Esophagus muscularis mucosa (tissue), 4 donors: ENCODE measurements at places on chromosomes 11 and 22. TPM values are rescaled to one million over a fixed set of nuclear protein-coding genes. Genes with fewer than 3 reads are reported as not detected.

The SUSD2 gene
- total RNA-seq = 10.0 TPM

DNA sequence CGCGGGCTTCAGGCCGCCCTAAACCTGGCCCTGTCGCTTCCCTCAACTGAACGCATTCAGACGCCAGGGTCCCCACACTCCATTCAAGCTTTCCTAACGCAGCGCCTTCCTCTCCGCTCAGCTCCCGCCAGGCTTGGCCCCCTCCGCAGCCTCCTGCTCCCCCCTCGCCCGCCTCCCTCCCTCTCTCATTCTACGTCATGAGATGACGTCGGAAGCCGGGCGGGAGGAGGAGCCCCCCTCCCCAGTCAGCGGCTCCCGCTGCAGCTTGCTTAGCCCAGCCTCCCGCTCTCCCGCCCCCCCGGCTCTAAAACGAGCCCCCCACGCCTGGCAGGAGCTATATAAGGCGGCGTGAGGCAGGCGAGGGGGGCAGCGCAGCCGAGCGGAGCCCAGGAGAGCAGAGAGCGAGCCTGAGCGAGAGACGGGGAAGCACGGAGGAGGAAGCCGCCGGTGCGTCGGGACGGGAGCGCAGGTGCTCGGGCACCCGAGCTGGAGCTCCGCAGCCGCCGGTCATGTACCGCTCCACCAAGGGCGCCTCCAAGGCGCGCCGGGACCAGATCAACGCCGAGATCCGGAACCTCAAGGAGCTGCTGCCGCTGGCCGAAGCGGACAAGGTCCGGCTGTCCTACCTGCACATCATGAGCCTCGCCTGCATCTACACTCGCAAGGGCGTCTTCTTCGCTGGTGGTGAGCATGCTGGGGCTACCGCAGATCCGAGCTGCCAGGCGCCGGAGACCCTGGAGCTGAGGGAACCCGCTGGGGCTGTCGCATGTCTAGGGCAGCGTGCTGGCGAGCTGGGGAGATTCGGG, at the start of gene NPAS4:
NPAS4 (plus strand) TSS at position 365 of the 806 bp plus-strand sequence; CDS start at position 510, 145 bp downstream.
- no peak for DNase-seq
- H3K36me3 ChIP-seq = peaks cover 45% of the 10 kb centered on the region
- H3K27me3 ChIP-seq = no peaks in the 10 kb centered on the region
- peaks cover 39% of the 10 kb centered on the region for H3K4me1 ChIP-seq
- H3K4me3 ChIP-seq = no peak within 1 kb of the TSS

DNA sequence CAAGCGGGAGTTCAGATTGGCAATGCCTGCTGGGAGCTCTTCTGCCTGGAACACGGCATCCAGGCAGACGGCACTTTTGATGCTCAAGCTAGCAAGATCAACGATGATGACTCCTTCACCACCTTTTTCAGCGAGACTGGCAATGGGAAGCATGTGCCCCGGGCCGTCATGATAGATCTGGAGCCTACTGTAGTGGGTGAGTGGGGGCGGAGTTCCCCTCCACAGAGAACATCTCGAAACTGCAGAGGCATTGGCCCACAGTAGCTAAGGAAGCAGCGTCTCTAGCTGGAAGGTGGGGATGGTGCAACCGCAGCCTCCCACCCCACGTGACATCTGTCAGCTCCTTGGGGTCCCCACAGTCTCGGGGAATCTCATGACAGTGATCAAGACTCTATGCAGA, 10.9 kb downstream of the TUBA8 start:
- no peak for DNase-seq
- no peaks in the 10 kb centered on the region for H3K27me3 ChIP-seq
- H3K27ac ChIP-seq = no peak overlapping the region
- H3K4me3 ChIP-seq = no peak overlapping the region
- H3K36me3 ChIP-seq = peaks cover 2% of the 10 kb centered on the region

- H3K4me1 ChIP-seq = no peaks in the 10 kb centered on the region
- no peak for DNase-seq
- no peaks in the 10 kb centered on the region for H3K27me3 ChIP-seq
- no peak overlapping the region for H3K4me3 ChIP-seq
Measured at GRCh38 chr11:65208785-65209710, 27.3 kb downstream of the CAPN1 start.

DNA sequence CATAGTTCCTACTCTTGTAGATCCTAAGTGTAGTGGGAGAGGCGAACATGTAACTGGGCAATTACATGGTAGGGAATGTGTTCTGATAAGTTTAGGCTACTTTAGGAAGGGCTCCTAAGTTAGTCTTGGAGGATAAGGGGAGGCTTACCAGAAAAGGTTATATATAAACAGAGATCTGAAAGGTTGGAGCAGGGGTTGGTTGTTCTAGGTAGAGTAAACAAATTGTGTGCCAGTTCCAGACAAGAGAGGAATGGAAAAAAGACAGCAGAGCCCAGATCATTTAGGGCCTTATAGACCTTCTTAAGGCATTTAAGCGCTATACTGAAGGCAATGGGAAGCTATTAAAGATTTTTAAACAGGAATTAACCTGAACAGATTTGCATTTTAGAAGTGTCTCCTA, 74.4 kb downstream of the TRIM44 start:
- no peaks in the 10 kb centered on the region for H3K27me3 ChIP-seq
- no peak for DNase-seq
- H3K27ac ChIP-seq = no peak overlapping the region
- no peaks in the 10 kb centered on the region for H3K36me3 ChIP-seq
- no peak overlapping the region for H3K4me3 ChIP-seq

DNA sequence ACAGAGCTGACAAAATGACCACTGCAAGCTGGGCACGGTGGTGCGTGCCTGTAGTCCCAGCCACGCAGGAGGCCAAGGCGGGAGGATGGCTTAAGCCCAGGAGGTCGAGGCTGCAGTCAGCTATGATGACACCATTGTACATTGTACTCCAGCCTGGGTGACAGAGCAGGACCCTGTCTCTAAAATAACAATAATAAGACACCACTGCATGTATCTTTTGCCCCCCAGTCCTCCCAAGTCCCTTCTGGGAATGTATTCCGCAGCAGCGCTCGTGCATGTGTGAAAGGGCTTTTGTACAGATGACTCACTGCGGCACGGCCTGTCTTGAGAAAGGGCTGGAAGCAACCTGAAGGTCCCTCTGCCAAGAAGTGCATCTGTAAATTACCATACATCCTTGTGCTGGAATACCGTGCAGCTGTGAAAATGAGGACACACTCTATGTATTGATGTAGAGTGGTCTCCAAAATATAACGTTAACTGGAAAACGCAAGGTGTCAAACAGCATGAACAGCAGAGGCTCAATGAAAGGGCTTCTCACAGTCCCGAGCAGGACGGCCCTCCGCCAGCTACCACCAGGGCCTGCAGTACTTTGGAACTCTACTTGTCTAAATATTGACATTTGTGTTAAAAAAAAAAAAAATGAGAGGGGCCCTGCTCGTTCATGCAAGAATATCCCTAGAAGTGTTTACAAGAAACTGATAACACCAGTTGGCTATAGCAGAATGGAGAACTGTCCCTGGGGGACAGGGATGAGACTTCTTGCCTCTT, 9.0 kb upstream of the CDC42EP2 start:
- H3K27me3 ChIP-seq = no peaks in the 10 kb centered on the region
- DNase-seq = no peak
- H3K4me3 ChIP-seq = no peak overlapping the region
- H3K27ac ChIP-seq = peak overlapping the region; percentile 59
- H3K4me1 ChIP-seq = peaks cover 72% of the 10 kb centered on the region

DNA sequence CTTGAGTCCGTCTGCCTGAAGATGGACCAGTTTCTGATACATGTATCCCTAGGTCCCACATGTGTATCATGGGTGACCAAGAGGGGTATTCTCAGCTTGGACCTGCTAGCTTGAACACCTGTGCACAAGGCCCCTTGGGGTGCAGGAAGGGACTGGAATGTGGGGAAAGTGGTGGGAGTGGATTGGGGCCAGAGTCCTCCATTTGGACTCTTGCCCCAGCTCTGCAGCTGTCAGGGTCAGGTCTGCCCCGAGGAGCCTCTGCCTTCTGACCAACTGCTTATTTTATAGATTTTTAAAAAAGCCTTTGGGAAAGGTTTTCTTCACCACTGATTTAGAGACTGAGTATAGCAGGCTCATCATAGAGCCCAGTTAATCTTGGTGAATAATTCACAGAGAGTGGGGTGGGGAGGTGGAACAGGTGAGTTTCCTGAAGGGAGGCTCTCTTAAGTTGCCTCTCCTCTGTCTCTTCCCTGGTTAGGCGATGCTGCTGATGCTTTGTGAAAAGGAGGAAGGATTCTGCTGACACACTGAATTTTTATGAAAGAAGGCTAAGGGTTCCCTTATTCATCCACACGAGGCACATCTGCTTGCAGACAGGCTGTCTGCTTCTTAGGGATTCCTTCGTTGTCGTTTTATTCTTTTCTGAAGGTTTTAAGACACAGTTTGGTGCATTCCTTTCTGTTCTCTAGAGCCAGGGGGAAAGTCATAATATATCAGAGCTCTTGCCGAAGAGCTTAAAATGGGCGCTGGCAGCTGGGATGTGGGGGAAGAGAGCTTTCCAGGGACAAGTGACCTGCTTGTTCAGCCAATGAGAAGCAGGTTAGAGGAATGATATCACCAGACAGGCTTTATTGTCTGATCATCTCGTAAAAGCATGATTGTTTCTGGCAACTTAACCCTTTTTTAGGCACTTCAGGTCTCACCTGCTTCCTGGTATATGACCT, 19.9 kb downstream of the TRIM44 start:
- H3K4me3 ChIP-seq = no peak overlapping the region
- peaks cover 17% of the 10 kb centered on the region for H3K36me3 ChIP-seq
- no peak for DNase-seq
- no peak overlapping the region for H3K27ac ChIP-seq
- H3K4me1 ChIP-seq = peaks cover 22% of the 10 kb centered on the region

GRCh38 chr22:45071618-45072017, 61.8 kb upstream of the PHF21B start:
- H3K4me3 ChIP-seq = no peak overlapping the region
- H3K4me1 ChIP-seq = no peaks in the 10 kb centered on the region
- no peak overlapping the region for H3K27ac ChIP-seq

DNA sequence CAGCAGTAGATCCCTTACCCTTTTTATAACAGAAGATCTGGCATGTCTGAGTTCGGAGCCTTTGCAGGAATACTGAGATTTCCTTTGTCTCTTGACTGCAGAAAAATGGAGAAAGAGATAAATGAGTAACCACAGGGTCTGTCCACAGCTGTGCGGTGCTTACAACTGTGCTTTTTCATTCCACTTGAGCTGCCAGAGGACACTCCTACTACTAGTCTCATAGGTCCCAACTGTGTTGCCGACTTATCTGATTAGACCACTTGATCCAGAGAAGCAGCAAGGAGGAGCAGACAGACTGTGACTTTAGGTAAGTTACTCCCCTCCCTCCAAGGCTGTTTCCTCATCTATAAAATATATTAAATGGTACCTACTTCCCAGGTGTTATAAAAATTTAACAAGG, 17.5 kb downstream of the FAM227A start:
- H3K4me1 ChIP-seq = no peaks in the 10 kb centered on the region
- H3K27ac ChIP-seq = no peak overlapping the region
- peaks cover 10% of the 10 kb centered on the region for H3K36me3 ChIP-seq
- H3K27me3 ChIP-seq = no peaks in the 10 kb centered on the region
